ENCODE measurements at places on chromosomes 3 and 15. TPM values are rescaled to one million over a fixed set of nuclear protein-coding genes. Genes with fewer than 3 reads are reported as not detected.

GOLGA8J gene
- total RNA-seq: not detected

- DNase-seq: no peak
These were observed 12.9 kb upstream of the PRC1 start for GRCh38 chr15:91007266-91007665.

EPHB3 gene
- 5.6 TPM for total RNA-seq

DNA sequence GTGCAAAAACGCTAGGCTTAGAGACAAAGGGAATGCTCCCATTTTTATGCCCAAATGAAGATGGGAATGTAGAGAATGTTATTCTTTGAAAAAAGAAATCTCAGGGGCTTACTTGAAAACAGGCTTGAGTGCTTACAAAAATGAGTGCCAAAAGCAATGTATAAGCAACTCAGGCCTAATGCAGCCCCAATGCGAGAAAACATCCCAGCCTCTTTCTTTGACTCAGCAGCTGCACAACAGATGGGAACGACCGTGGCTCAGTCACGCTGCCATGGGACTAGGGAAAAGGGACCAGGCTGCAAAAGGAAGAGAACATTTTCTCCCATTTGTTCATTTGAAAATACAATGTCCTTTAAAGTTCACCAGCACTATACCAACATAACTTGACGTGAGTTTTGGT, 246.4 kb upstream of the LRIG1 start:
- no peak for DNase-seq

SEMA3G gene
- total RNA-seq: 0.32 TPM

GRCh38 chr3:165800970-165801369, 36.3 kb downstream of the BCHE start:
- no peak for DNase-seq

GRCh38 chr15:47691882-47692281, 25.4 kb upstream of the SEMA6D start:
- no peak for DNase-seq

CLDN18 gene
- not detected for total RNA-seq

GRCh38 chr3:11306817-11307589, 34.8 kb downstream of the ATG7 start:
- DNase-seq: no peak

- no peak for DNase-seq
These were observed 29.4 kb upstream of the ARID3B start for GRCh38 chr15:74511583-74511982.

PIK3CA gene
- total RNA-seq: 10.6 TPM

- no peak for DNase-seq
These were observed 13.2 kb downstream of the CCR5 start for GRCh38 chr3:46383951-46384330.

METTL6 gene
- total RNA-seq: 18.9 TPM

GOLGA8O gene
- not detected for total RNA-seq

GRCh38 chr3:161177991-161178390, 43.1 kb upstream of the NMD3 start:
- no peak for DNase-seq

RETNLB gene
- total RNA-seq: not detected

Data from Caco-2 (cell line).